ENCODE measurements at places on chromosomes 6 and 20. TPM values are rescaled to one million over a fixed set of nuclear protein-coding genes. Genes with fewer than 3 reads are reported as not detected.

GRCh38 chr20:21661488-21662055 is 43.9 kb upstream of the PAX1 start:
- H3K27ac ChIP-seq: no peak overlapping the region
- no peak overlapping the region for H3K4me3 ChIP-seq
- no peak for DNase-seq
- H3K27me3 ChIP-seq: peaks cover 13% of the 10 kb centered on the region

DNA sequence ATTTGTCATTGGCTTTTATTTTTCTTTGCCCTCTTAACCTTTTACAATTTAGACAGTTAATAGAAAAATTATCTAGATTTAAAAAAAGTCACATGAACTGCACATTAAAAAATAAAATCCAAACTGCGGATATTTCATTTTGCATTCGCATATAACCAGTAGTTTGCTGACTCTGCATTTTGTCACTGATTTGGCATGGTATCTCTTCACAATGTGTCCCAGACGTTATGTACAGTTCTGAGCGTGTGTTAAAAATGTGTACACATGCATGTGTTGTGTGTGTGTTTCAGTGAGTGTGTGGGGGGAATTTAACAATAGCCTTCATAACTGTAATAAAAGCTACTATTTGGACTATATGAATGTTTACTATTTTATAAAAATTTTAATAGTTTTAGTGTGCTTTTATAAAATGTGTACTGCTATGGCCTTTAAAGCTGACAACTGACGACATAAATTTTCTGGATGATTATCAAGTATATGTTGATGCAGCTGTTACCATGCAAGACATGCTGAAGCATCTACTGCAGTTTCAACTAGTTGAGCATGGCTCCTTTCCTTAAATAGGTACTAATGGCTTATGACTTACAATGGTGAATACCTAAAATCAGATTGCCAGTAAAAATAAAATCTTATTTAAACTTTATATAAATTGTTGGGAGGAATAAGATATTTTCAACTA is 67.7 kb downstream of the HMGCLL1 start:
- no peaks in the 10 kb centered on the region for H3K27me3 ChIP-seq
- DNase-seq: no peak
- H3K27ac ChIP-seq: no peak overlapping the region

ADGRG6 gene
- not detected for total RNA-seq

FLRT3 gene
- not detected for total RNA-seq
